AG04449 (cell line): ENCODE measurements at places on chromosomes 6 and 20.

GRCh38 chr6:131763749-131764148, 44.1 kb upstream of the ENPP1 start:
- no peak for DNase-seq

GRCh38 chr6:159980474-159980873, 11.6 kb downstream of the IGF2R start:
- no peak for DNase-seq

DNA sequence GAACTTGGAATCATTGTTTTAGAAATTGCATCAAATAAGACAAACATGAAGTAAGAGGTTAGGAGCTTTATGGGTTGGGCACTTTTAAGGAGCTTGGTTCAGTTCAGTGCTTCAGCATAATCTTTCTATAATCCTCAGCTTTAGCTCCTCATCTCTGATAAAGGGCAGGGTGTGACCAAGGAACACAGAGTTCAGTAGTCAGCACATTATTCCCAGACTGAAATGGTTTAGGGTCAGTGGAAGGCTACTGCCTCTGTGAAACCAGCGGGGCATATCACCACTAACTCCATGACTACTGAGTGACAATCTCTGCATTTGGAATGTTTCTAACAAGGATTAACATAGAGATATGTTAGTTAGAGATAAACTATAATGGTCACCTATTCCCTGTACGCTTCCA, 36.9 kb downstream of the CRYBG1 start:
- DNase-seq, result no peak

- DNase-seq, result no peak
These were observed 50.5 kb upstream of the TRIM26 start for GRCh38 chr6:30263734-30264133.

DNA sequence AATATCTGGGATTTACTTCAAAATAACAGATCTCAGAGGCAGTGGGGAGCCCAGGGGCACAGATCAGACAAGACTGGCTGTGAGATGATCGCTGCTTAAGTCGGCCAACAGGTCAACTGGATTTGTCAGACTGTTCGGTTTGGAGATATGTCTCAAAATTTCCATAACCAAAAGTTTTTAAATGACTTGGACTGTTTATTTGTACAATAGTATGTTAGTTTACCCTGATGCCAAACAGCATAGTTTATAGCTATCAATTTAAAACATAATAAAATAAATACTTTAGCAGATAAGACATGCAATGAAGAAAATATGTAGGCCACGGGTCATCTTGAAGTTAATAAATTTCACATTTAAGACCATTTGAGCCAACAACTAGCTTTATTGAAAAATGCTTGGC, 126.7 kb downstream of the IRF4 start:
- DNase-seq, result no peak

DNA sequence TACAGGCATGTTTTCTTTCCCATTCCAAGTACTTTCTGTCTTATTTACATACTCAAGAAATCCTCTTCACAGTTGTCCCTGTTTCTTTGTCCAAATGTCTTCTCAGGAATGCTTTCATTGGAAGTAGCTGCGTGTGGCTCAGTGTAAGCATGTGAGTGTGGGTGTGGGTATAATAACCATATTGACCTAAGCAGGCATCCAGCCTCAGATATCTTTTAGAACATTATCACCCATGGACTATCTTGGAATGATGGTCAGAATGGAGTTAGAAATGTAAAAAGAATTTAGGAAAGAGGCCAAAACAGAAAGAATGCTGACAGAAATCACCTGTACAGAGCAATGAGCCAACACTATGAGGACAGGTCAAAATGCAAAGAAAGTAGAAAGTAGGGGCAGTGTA, 16.4 kb downstream of the VNN2 start:
- no peak for DNase-seq

DNA sequence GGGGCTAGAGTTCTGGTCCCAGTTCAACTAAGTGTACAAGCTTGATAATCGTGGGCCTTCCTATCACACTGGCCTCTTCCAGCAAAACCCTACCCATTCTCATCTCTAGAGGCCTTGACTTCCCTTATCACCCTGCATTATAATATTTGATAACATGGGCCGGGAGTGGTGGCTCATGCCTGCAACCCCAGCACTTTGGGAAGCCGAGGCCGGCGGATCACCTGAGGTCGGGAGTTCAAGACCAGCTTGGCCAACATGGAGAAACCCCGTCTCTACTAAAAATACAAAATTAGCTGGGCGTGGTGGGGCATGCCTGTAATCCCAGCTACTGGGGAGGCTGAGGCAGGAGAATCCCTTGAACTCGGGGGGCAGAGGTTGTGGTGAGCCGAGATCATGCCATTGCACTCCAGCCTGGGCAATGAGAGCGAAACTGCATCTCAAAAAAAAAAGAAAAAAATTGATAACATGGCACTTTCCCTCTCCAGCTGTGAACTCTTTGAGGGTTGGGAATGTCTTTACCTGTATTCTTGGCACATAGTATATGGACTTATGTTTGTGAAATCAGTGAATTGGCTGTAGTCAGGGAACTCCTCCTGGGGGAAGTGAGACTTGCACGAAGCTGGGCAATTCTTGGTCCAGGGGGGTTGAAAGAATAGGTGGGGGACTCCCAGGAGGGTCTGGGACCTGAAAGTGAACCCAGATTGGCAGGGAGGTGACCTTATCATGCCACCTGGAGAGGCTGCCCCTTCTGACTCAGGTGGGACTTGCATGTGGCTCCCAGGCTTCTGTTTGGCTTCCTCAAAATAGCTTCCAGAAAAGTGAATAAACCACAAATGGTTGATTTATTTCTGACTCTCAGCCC, 915 bp upstream of the C6orf47 start:
- DNase-seq, result no peak

DNA sequence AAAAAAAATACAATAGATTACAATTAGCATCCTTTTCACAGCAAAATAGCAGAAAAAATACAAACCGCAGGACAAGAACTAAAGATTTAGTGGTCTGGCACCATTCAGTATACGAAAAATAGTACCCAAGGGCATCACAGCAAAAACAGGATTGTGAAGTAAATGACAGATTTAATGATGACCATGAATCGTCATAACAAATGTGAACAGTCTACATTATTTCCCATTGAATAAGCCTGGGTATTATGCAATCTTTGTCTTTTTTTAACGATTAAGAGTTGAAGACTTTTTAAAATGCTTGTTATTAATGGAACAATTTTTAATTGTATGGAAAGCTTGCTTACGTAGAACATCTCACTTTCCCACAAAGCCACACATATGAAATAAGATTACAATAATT, 432.8 kb downstream of the PKHD1 start:
- no peak for DNase-seq

- no peak for DNase-seq
These were observed 12.7 kb upstream of the VNN1 start for GRCh38 chr6:132726608-132726975.

DNA sequence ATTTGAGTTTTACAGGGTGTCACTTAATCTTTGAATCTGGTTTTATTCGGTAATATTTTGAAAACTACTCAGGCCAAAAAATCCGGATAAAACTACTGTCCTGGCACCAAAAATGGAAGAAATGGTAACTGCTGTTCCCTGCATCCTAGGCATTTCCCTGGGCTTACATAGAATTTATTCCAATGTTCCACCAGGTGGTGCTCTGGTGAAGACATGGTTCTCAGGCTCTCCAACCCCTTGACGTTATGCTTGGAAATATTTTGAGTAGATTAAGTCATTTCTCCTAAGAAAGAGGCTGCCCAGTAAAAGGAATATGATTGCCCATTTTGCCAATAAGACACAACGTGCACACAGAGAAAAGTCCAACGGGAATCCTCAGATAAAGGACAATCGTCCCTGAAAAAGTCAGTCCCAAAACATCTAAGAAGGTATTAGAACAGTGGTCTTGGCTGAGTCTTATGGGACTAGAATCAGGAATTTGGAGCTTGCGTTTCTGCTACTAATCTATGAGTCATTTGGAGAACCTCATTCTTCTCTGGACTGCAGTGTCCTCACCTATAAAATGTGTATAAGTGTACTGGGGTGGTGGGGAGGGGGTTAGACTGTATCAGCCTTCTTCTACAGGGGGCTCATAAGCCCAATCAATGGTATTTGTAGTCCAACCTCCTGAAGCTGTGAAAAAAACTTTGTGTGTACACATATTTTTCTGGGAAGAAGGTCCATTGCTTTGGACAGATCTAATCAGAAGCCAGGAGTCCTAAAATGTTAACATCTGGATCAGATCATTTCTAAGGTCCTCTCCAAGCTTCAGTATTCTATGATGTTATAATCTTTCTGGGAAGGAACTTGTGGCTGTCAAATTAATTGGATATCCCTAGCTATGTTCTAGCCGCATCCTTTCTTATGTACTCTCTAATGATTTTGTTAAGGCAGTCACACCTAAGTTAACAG, 131.0 kb upstream of the BMP2 start:
- peak; percentile 7 for DNase-seq

DNA sequence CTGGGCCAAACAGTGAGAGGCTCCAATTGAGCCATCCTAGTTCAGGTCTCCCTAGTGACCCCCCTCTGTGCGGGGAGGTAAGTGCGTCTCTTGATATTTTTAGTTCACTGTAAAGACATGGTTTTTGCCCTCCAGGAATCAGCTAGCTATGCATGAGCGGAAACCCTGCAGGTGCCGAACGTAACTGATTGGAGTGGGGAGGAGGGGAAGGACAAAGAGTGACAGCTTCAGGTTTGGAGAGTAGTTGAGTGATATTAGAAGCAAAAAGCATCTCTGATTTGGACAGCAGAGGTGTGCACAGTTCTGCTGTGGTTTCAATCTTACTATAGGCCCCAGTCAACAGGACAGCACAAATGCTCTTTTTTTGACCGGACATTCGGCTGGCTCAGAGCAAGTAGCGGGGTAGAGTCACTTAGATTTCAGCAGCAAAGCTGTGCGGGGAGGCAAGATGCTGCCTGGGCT, 31.8 kb downstream of the TBC1D7 start:
- DNase-seq, result no peak

DNA sequence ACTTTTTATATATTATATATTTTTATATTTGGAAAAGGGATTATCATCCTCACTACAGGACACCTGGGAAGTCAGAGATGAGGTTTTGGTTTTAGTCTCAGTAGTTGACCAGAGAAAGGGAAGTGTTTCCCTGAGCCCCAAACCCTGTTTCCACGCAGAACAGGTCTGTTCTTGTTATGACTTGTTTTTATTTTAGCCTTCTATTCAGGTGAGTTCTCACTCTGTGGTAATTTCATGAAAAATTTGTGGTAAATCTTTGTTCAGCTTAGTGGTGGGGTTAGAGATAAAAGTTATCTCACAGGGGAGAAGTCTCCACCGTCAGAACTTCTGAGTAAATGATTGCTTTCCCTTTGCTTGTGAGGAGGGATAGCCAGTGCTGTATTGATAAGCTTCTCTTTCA, 224.9 kb downstream of the FARS2 start:
- no peak for DNase-seq

- DNase-seq, result no peak
These were observed 46.6 kb downstream of the CDH22 start for GRCh38 chr20:46261456-46262253.

- DNase-seq, result peak; percentile 23
These were observed 115.3 kb downstream of the SYNDIG1 start for GRCh38 chr20:24584538-24585356.

- no peak for DNase-seq
These were observed 9.6 kb upstream of the CHRNA4 start for GRCh38 chr20:63370618-63371187.

GRCh38 chr6:116529466-116530290, 15.8 kb downstream of the TRAPPC3L start:
- DNase-seq, result no peak

DNA sequence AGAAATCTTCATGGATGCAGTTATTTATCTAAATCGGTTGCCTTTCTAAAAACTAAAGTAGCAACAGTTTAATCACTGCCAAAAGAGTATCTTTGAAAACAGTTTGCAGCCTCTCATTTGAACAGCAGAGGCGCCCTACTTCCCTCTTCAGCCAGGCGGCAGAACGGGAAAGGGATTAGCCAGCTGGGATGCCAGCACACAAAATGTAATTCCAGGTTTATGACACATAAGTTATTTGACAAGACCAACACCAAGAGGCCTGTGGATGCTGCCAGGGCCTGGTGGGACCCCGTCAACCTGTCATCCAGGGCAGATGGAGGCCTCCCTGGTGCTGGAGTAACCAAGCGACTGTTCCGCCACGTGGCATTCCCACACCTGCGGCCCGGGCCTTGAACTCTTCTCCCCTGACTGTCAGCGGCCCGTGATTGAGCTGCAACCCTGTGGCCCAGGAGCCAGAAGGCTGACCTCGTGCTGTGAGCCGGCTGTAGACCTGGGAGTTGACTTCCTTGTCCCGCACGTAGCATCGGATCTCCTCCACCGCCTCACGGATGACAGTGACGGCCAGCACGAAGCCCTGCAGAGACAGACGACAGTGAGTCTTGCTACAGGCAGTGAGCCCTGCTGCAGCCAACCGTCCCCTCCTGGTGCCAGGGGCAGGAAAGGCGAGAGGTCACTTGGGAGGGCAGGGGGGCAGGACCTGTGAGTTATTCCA, 55.5 kb downstream of the ATP9A start:
- no peak for DNase-seq

- no peak for DNase-seq
These were observed 50.7 kb upstream of the PRND start for GRCh38 chr20:4671015-4671414.

DNA sequence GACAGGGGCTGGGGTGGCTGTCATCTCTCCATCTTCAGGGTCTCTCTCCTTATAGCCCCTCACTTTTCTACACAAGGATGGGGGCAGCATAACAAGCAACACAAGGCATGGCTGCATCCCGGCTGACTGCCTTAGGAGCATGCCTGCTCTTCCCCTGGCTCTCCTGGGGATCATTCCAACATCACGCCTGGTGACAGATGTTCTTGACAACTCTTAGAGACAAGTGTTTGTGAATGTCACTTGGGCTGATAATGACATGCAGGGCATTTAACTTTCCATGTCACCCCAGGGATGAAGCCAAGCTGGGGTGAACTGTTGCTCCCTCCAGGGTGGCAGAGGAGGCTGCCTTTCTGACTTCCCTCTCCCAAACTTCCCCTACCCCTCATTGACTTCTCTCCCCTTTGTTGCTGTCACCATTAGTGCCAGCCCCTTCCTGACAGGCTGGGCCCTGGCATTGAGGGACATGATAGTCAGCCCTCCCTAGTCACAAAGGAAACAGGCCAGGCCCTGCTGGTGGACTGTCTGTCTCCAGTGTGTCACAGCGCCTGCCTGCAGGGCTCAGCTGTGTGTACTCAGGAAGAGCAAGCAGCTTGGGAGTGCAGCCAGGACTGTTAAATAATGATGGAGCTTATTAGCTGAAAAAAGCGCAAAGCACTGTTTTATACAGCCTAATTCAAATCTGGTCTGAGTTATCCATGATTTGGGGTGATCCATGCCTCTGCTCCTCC, 161.8 kb downstream of the LRFN2 start:
- no peak for DNase-seq
